ENCODE measurements at places on chromosomes 13 and 19.

DNA sequence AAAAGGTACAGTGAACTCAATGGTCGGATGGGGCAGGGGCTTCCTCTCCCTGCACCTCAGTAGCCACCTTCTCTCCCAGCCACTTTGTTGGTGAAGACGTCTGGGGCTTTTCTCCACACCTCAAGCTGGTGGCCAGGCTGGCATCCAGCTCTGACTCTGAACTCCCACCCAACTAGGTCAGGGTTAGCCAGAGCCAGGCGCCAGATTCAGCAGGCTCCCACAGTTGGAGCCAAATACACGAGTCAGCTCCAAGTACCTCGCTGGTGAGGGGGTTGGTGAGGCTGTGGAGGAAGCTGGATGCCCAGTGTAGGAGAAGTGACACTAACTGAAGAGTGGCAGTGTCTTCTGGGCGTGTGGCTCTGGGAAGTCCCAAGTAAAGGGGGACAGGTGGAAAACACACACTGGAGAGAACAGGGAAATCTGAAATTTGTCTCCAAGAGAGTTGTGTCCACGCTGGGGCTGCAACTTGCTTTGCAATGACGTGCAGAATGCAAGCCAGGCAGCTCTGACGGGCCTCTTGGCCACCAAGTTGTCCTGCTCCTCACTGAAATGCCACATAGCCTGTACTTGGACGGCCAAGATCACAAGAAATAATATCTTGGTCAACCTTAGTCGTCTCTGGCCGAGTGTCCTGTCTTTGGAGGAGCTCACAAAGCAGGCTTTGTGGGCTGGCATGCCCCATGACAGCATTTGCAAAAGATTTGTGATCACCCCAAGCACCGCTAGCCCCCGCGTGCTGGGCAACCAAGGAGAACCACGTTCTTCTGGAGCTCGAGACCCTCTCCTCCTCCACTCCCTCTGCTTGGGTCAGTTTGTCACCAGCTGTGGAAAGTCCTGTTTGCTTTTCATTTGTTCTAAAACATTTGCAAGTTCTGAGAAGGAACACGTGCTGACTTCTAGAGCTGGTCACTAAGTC is 18.1 kb downstream of the SLC7A1 start:
- no peak for DNase-seq

DNA sequence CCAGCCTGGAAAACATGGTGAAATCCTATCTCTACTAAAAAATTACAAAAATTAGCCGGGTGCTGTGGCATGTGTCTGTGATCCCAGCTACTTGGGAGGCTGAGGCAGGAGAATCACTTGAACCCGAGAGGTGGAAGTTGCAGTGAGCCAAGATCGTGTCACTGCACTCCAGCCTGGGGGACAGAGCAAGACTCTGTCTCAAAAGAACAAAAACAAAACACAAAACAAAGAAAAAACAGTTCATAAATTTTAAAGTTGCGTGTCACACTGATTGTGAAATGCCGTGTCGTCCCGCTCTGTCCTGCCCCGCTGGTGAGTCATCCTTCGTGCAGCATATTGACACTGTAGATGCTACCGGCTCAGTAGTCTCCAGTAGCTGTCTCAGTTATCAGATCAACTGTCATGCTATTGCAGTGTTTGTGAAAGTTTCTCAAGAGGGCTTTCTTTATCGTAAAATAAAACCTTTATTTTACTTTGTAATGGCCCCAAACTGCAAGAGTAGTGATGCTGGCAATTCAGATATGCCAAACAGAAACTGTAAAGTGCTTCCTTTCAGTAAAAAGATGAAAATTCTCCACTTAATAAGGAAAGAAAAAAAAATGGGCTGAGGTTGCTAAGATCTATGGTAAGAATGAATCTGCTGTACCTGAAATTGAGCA is 36.4 kb upstream of the IGFL1 start:
- DNase-seq = no peak

DNA sequence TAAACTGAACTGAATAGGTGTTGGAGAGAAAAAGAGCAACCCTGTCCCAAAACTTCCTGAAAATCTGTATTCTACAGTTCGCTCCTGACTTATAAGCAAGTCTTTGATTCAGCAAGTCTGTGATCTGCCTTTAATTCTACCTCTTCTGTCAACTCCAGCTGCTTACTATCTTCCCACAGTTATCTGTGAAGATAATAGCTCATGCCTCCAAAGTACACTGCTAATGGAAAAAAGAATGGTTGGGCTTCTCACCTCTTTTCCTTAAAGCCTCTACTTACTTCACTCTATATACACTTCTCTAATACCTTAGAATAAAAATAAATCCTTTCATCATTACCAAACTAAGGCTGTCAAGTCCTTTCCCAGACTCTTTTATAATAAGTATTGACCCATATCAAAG is 391.5 kb upstream of the MIR17HG start:
- DNase-seq = no peak

- DNase-seq = no peak
Observed at GRCh38 chr13:102122147-102122546, 279.7 kb downstream of the FGF14 start.

- no peak for DNase-seq
Observed at GRCh38 chr19:45471931-45472562, 4.3 kb downstream of the FOSB start.

DNA sequence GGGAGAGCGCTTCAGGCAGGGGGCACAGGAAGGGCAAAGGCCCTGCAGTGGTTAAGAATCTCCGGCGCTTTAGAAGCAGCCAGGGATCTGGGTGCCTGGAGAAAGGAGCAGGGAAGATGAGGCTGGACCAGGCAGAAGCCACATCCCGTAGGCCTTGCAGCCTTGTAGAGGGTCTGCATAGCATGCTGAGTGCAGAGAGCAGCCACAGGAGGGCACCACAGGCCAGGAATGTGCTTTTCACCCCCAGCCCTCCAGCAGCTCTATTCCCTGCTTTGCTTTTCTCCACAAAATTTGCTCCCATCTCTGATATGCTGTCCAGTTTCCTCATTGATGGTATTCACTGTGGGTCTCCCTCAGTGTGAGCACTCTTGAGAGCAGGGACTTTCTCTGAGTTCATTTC is 5.7 kb downstream of the WDR62 start:
- no peak for DNase-seq

DNA sequence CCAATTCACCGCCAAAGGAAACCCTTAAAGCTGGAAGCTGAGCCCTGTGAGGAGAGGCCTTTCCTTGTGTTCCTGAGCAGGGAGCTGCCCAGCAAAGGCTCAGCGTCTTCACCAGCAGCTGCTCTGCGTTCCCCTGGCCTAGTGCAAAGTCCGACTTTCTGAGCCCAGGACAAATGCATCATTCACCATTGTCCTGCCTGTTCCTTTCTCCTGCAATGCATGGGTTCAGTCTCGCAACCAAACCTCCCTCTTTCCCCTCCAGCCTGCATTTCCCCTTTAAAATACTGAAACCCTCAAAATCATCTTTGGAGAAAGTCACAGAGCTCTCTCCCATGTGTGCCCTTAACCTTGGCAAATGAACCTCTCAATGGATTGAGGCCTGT is 12.9 kb upstream of the TMEM255B start:
- DNase-seq = no peak

DNA sequence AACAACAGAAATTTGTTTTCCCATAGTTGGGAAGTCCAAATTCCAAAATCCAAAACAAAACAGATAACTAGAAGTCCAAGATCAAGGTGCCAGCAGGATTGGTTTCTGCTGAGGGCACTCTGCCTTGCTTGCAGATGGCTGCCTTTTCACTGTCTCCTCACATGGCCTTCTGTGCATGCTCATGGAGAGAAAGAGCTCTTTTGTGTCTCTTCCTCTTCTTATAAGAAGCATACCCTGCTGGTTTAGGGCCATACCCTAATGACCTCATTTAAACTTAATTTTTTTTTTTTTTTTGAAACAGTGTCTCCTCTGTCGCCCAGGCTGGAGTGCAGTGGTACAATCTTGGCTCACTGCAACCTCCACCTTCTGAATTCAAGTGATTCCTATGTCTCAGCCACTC is 1974.1 kb upstream of the PCDH20 start:
- no peak for DNase-seq

DNA sequence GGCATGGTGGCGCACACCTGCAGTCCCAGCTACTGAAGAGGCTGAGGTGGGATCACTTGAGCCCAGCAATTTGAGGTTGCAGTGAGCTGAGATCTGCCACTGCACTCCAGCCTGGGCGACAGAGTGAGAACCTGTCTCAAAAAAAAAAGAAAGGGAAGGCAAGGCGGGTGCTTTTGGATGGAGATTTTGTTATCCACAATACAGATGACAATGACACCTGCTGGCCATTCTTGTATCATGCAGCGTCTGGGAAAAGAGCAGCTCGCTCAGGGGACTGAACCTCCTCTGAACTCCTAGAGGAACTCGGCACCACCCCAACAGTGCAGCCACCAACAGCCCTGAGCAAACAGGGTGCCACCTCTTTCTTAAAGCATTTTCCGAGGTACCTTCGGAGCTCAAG is 22.8 kb downstream of the HAUS8 start:
- no peak for DNase-seq

DNA sequence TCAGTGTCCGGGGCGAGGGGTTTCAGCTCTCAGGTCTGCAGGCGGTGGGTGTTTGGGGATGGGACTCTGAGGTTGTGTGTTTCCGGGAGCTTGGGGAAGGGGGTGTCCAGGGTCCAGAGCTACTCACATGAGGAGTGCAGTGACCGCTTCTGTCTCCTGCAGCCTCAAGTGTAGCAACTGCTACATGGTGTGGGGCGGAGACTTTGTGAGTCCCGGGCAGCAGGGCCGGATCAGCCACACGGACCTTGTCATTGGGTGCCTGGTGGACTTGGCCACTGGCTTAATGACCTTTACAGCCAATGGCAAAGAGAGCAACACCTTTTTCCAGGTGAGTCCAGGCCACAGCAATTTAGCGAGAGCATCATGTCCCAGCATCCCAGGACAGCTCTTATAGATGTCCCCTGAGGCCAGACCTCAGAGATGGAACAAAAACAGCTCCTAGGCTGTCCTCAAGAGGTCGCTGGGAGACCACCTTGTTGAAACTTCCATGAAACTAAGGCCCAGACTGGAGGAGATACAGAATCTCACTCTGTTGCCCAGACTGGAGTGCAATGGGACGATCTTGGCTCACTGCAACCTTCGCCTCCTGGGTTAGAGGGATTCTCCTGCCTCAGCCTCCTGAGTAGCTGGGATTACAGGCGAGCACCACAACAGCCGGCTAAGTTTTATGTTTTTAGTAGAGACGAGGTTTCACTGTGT is 44.9 kb downstream of the RYR1 start:
- peak; percentile 4 for DNase-seq

DNA sequence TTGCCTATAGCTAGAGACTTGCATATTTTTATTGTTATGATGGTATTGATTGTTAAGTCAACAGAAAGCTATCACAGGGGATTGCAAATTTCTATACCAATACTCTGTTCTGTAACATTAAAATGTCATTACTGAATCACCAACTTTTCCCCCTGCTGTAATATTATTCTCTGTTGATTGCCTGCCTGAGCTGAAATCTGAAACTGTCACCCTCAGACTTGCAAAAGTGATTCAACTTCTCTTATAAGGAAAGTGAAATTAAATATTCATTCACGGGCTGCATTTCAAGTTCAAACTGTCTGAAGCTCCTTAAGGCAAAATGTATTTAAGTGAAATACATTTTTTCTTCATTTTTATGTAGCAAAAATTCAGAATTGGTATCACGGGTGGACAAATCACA is 723.2 kb downstream of the PCDH9 start:
- DNase-seq = no peak

- no peak for DNase-seq
Observed at GRCh38 chr13:44974056-44974793, 15.0 kb downstream of the NUFIP1 start.

DNA sequence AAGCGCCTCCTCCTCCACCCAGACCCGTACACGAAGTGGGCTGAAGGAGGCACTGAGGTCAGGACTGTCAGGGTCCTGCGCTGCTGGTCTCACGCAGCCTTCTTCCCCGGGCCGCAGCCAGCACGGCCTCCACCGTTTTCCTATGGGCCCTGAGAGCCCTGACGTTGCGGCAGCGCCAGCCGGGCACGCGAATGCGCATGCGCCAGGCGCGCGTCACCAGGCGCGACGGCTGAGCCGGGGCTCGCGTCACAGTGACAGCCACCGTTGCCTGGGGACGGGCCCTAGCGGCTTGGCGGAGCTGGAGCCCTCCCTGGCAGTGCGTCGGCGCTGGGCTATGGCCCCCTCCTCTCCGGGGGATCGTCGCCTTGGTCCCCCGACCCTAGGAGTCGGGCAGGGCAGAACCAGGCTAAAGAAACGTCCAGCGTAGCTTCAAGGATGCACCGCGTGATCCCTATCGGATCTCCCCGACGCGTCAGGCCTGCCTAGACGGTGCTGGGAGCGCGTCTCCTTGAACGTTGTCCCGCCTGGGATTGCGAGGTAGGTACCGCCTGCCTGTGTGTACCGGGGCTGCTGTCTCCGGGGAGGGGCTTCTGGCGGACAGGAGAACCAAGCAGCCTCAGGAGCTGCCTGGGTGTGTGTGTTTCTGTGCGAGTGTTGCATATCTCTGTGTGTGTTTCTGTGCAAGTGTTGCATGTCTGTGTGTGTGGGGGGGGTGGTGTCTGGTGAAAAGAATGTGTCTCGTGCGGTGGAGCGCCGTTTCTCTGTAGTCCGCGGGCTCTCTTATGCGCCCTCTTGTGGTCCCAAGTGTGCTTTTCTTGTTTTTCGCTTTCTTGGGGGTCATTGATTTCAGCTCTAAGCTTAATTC is 43.2 kb downstream of the ZNF571 start:
- DNase-seq = no peak

DNA sequence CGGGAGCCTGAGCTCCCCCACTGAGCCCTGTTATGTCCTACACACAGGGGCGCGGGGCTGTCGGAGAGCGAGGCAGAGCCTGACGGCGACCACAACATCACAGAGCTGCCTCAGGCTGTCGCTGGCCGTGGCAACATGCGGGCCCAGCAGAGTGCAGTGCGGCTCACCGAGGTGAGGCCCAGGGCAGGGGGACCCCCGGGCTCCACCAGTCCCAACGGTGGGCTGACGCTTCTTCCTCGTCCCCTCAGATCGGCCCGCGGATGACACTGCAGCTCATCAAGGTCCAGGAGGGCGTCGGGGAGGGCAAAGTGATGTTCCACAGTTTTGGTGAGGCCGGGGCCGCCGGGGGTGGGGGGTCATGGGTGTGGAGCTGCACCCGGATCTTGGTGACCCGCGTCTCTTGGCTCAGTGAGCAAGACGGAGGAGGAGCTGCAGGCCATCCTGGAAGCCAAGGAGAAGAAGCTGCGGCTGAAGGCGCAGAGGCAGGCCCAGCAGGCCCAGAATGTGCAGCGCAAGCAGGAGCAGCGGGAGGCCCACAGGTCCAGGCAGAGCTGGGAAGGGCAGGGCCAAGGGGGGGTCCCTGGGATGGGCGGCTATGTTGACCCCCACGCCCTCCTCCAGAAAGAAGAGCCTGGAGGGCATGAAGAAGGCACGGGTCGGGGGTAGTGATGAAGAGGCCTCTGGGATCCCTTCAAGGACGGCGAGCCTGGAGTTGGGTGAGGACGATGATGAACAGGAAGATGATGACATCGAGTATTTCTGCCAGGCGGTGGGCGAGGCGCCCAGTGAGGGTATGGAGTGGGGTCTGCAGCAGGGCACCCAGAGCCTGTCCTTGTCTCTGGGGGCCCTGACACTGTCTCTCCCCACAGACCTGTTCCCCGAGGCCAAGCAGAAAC is 1.2 kb upstream of the P2RY11 start:
- no peak for DNase-seq

DNA sequence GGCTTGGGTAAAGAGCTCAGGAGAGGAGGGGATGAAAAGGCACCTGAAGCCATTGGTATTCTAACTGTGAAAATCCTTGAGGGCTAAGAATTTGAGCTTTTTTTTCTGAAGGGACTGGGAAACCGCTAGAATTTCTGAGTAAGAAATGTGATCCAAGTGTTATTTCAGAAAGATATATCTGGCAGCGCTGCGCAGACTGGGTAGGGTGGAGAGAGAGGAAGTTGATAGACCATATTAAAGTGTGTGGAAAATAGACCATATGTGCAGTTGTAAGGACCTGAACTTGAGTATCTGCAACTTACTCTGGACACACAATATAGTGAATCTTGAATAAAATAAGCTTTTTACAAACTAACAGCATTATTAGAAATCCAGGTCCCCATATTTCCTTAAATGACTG is 427.4 kb downstream of the NDFIP2 start:
- DNase-seq = no peak
